Fibroblast of upper back skin (primary cell): ENCODE measurements at places on chromosomes 11 and 22.
A peak's percentile ranks its signal among the peaks of the same experiment; 100 is the strongest.

- no peak for DNase-seq
Observed at GRCh38 chr11:94658888-94659287, 91.7 kb downstream of the PIWIL4 start.

DNA sequence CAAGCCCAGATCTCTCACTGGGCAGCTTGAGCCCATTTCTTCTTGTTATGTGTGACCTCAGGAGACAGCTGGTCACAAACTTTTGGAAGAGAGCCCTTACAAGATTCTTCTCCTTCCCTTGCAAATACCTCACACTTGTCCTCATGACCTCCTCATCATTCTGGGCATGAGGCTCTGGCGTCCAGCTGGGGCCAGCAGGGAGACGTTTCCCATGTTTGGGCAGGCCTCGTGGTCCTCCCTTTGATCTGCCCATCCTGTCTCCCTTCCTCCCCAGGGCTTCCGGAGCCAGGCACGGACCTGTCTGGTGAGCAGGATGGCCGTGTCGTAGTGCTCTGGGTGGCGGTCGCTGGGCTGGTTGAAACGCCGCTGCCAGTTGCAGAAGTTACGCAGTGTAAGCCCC is 9.7 kb downstream of the ADAMTS8 start:
- no peak for DNase-seq

DNA sequence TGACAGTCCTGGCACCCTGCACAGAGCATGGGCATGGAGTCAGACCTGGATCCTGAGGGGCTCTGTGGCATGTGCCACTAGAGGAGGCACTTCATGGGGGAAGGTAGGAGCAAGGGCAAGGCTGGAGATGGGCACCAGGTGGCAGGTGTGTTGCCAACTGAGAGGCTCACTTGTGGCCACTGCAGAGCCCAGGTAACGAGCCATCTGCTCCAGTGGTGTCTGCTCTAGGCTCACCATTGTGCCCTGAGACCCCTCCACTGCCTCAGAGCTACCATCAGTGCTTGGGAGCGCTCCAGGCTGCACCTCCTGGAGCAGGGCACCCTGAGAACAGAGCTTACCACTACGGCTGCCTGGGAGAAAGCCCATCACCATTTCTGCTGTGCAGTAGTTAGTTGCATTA is 1.3 kb upstream of the ZDHHC8 start:
- DNase-seq: no peak

- no peak for DNase-seq
Observed at GRCh38 chr11:95557376-95557775, 232.2 kb downstream of the FAM76B start.

DNA sequence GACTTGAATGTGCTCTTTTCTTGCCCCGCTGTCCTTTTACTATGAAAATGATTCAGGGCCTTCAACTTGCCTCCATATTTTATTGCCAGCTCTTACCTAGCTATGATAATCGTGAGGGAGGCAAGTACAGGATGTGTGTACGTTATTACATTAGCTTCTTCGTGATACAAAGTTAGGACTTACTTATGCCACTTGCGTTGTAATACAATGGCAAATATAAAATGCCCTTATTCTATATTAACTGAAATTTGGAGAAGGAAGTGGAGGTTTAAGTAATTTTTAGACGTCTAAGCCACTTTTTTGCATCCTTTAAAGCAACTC is 10.8 kb upstream of the CCT8L2 start:
- no peak for DNase-seq

- DNase-seq: no peak
Observed at GRCh38 chr11:111734954-111735261, 31.3 kb downstream of the PPP2R1B start.

DNA sequence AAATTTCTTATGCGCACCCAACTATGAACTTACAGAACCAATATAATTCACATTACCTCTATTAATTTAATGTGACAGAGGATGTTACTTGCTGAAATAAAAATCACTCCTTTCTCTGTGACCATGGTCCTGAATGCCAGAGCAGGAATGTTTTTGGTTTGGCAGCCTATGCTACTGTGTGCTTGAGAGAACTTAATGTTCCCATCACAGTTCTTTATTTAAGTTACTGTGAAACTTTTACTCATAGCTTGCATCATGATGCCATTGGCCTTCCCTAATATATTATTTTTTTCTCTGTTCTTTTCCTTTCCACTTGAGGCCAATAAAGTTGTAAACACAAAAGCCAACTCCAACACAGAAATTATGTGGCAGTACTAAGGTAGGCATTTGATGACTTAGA is 142.2 kb downstream of the FAM76B start:
- DNase-seq: peak; percentile 49

GRCh38 chr22:45861259-45861658 is 115.7 kb downstream of the WNT7B start:
- no peak for DNase-seq
